ENCODE measurements at places on chromosomes 11 and 22.

- no peak for DNase-seq
Observed at GRCh38 chr11:130428316-130429119, at the start of gene ADAMTS8. ADAMTS8 (minus strand) TSS chr11:130428609; CDS start chr11:130428286, 323 bp downstream.

GRCh38 chr22:29772170-29772641, 5.0 kb downstream of the UQCR10 start:
- DNase-seq: no peak

GRCh38 chr11:108857382-108857781, 192.5 kb downstream of the DDX10 start:
- DNase-seq: no peak

- DNase-seq: no peak
Observed at GRCh38 chr11:5992150-5992549, 5.4 kb upstream of the OR52L1 start.

DNA sequence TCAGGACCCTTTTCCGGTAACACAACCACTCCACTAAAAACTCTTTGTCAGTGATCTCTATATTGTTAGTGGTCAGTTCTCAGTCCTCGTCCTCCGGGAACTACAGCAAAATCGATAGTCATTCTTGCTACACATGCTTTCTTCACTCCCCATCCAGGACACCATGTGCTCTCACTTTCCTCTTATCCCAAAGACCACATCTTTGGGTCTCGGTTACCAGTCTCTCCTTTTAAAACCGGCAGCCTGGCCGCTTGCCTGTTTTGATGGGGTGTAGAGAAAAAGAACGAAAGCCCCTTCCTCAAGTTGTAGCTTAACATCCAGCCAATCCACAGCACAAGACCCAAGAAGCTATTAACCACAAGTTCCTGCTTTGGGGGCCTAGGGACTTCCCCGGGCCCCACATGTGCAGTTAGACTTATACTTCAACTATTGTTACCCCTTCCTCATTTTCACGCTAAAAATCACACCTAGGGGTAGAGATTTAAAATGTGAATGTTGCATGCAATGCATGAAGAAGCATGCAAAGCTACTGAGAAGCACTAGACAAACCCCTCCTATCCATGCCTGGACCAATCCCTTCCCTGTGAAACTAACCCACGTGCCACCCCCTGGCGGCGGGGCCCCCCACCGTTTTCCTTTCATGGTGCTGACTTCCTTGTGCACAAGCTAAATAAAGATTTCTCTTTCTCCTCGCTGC, 1.5 kb upstream of the TOLLIP start:
- DNase-seq: peak; percentile 56

- no peak for DNase-seq
Observed at GRCh38 chr22:46362203-46362933, 26.9 kb downstream of the TRMU start.

DNA sequence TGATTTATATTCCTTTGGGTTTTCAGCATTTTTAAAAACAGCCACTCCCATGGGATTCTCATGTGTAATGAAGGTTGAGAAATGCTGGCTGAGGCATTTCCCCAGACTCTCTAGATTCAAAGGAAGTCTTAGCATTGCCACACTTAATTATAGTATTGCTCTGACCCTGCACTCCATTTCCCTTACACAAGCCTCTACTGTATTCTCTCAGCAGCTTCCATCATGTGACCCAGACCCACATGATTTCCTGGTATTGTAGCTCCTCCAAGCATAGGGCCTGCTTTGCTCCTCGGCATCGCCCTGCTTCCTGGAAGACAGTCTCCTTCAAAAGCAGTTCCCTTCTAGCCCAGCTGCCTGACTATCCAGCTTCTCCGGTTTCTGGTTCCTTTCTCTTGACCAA, 261.5 kb downstream of the LARGE1 start:
- no peak for DNase-seq

- DNase-seq: peak; percentile 19
Observed at GRCh38 chr22:39556970-39557841, 13.3 kb upstream of the CACNA1I start.

GRCh38 chr11:122523846-122524805, 131.4 kb upstream of the UBASH3B start:
- DNase-seq: no peak

GRCh38 chr11:104813532-104813931, 84.7 kb downstream of the CASP12 start:
- no peak for DNase-seq

DNA sequence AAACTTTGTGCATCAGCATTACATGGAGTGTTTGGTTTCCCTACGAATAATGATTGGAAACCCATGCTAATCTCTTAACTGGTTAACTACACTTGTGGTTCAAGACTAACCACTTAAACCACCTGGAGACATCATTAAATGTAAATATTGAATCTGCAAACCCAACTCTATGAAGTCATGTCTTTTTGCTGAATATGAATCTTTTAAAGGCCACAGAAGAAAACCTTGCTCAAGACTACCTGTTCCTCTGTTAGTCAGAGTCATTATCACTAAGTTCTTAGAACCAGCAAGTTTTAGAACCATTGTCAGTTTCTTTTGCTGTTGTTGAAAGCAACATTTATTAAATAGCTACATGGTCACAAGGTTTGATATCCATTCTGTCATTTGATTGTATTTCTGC, 70.7 kb downstream of the SIK2 start:
- DNase-seq: no peak

DNA sequence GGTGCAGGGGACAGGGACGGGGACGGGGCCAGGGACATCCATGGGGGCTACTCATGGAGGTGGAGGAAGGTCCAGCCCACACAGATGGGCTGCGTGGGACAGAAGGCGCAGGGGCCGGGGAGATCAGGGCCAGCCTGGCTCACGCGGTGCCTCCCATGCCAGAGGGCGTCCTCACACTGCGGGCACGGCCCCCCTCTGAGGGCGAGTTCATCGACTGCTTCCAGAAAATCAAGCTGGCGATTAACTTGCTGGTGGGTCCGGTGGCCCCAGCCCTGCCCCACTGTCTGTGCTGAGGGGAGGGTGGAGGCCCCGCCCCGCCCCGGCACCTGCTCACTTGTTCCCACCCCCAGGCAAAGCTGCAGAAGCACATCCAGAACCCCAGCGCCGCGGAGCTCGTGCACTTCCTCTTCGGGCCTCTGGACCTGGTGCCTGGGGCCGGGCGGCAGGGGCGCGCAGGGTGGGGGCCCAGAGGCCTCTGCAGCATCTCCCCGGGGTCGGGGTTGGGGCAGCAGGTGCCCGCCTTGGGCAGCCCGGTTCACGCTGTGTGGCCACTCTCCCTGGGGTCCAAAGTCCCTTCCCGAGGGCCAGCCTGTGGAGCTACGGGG, 15.8 kb downstream of the EPS8L2 start:
- DNase-seq: no peak

- DNase-seq: no peak
Observed at GRCh38 chr11:33588056-33588455, 112.6 kb downstream of the C11orf91 start.

DNA sequence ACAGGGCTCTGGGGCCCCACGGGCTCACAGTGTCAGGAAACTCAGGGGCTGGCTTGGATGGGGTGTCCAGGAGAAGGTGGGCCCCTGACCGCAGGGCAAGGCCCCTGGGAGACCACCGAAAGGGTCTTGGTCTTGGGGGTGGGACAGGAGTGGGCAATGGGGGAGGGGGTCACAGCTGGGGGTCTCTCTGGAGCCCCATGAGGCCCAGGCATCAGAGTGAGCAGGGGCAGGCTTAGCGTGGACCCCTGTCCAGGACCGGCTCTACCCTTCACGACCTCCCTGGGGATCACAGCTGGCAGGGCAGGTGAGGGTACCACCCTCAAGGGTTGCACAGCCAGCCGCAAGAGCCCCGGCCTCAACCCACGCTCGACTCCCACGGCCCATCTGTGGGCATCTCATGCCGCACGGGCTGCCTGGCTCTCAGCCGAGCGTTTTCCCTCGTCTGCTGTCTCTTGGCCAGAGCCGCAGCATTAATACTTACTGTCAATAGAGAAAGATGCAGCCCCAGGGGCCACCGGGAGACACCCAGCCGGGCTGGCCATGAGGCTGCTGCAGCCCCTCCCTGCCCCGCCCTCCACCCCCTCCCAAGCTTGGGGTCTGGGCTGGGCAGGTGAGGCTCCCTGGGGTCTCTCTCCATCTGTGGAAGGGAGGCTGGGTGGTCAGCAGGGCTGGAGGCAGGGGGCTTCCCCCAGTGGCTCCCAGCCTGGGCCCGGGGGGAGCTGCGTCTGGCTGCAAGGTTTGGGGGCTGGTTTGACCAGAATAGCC, 662 bp downstream of the MUC5B start:
- DNase-seq: no peak

DNA sequence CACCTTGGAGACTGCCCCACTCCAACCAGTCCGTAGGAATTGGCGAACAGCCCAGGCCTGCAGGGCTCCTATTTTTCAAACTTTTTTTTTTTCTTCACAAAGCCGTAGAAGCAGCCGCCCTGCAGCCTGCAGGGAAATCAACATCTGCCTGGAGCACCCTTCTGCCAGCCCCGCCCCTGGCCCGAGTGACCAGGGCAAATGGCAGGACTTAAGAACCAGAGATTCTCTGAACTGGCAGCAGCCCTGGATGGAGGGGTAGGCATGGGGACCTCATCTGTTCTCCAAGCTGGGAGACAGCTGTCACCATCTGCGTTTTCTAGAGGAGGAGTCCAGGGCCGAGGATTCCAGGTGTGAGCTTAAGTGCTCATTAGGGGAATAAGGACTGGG, 5.6 kb downstream of the SCN2B start:
- DNase-seq: no peak

DNA sequence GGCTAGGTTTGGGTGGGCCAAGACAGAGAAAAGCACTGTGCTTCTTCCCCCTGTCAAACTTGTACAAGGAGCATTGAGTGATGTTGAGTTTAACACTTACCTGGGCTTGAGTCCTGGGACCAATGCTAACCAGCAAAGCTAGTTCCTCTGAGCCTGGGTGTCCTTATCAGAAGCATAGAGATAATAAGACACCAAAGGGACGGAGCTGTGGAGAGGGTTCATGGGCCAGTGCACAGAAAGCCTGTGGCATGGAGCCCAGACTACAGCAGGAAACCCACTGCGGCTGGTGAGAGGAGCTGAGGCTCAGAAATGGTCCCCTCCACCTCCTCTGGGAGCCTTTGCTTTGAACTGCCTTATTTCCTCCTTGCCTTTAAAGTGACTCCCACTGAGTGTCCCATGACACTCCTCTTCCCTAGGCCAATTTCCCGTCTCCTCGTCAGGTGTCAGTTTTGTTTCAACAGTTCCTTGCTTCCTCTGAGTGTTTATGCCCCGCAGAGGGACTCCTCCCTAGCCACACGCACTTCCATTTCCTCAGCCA, 9.4 kb downstream of the SLCO2B1 start:
- no peak for DNase-seq

- no peak for DNase-seq
Observed at GRCh38 chr22:49975543-49976389, 15.2 kb downstream of the PIM3 start.

DNA sequence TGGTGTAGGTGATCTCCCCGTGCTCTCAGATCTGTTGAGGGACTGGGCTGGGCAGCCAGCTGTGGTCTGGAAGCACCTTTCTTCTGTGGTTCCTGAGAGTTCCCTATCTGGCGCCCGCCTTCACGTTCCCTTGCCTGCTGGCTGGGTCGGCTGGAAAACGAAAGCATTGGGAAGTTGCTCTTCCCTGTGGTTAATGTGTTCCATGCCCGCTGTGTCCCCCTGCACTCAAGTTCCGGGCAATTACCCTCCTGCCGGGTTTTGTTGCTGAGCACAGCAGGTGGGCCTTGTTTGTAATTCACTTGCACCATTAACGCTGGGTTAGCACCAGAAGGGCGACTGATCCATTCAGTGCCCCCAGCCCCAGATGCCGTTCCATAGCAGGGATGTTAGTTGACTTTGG, 134.1 kb downstream of the GRIK4 start:
- no peak for DNase-seq

DNA sequence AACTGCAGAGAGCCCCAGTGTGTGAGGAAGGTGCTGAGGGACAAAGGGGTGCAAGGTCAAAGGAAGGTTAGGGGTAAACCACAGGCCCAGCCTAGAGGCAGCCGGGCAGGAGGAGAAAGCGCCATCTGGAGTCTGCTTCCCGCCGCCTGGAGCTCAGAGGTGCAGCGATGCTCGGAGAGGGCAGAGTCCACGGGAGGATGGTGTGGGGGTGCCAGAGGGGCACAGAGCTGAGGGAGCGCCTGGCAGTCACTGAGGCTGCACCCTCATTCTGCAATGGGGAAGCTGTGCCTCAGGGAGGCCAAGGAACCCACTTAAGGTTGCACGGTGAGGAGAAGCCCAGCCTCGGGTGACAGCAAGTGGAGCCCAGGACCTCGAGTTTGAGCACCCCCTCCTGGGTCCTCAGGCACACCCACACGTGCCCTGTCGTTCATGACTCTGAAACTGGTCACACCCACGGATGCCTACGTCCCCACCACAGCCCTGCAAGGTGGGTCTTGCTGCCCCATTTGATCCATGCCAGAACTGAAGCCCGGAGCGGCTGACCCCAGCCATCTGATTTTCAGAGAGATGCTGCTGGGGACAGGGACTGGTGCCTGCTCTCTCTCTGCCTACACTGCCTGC, 1.6 kb downstream of the IL2RB start:
- DNase-seq: no peak

DNA sequence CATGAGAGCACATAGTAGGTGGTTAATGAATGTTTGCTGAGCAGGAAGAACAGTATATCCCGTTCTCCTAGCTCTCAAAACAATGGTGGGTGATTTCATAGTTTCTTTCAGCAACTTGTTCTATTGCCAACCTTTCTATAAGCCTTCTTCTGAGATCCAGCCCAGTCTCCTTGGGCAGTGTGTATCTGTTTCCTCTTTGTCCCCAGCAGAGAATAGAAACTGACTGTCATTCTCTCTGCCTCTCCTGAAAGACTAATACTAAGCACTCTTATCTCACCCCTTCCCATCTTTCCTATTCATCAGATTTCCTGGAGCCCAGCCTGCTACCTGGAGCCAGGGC, 272.9 kb downstream of the ST3GAL4 start:
- no peak for DNase-seq

- no peak for DNase-seq
Observed at GRCh38 chr11:120964857-120965256, 59.0 kb upstream of the TBCEL start.

- no peak for DNase-seq
Observed at GRCh38 chr11:106076171-106076918, 802 bp downstream of the KBTBD3 start.

DNA sequence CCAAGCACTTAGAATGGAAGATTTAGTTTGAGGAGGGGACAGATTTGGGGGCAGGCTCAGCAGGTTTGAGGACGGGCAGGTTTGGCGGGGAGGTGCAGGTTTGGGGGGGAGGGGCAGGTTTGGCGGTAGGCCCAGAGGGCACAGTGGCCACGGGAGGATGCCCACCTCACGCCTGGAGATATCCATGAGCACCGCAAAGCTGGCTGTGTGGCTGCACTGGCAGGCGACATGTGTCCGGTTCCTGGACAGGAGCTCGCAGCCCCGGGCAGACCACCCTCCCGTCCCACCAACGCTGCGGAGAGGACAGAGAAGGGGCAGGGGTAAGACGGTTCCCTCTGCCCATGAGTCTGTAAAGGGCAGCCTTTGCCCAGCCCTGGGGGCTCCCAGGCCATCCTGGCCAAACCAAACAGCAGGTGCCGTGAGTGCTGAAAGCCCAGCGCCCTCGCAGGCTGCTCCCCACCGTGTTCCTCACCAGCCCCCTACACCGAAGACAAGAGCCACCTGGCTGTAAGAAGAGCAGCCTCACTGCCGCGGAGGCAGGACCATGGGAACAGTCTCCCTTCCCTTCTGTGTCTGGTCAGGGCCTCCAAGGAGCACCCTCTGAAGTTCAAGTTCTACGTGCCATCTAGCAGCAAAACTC, 43.0 kb downstream of the TRMU start:
- DNase-seq: no peak

Data from stimulated activated CD8-positive, alpha-beta memory T cell treated with anti-CD3 and anti-CD28 coated beads, Interleukin-7, amount 100 ng/mL, for 4 hours (primary cell).